ENCODE measurements at places on chromosomes 7 and 10. TPM values are rescaled to one million over a fixed set of nuclear protein-coding genes. Genes with fewer than 3 reads are reported as not detected.

The RNF32 gene
- 0.14 TPM for polyA plus RNA-seq

The CHST15 gene
- polyA plus RNA-seq: 23.1 TPM

The HGF gene
- 0.18 TPM for polyA plus RNA-seq

The CYP2W1 gene
- not detected for polyA plus RNA-seq

The CYP3A7 gene
- not detected for polyA plus RNA-seq

The SLC26A4 gene
- polyA plus RNA-seq: 0.79 TPM

The IDI2 gene
- polyA plus RNA-seq: not detected

The COBL gene
- not detected for polyA plus RNA-seq

The MSS51 gene
- polyA plus RNA-seq: 2.3 TPM

The ACTR3C gene
- 0.33 TPM for polyA plus RNA-seq

DNA sequence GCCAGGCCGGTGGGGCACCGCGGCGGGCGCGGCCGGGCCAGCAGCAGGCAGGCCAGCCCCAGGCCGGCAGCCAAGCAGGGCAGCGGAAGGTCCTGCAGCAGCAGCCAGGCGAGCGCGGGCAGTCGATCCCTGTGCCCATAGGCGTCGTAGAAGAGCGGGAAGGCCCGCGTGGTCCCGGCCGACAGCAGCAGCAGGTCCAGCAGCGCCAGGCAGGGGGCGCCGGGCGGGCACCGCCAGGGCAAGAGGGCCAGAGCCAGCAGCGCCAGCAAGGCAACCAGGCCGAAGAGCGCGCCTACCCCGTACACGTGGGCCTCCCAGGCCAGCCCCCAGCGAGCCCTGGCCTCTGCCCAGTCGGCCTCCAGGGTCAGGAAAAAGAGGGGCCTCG, 8.4 kb upstream of the RBM28 start:
- peaks cover 51% of the 10 kb centered on the region for H3K27me3 ChIP-seq
- no peak overlapping the region for H3K4me3 ChIP-seq
- H3K27ac ChIP-seq: no peak overlapping the region
- no peaks in the 10 kb centered on the region for H3K36me3 ChIP-seq

DNA sequence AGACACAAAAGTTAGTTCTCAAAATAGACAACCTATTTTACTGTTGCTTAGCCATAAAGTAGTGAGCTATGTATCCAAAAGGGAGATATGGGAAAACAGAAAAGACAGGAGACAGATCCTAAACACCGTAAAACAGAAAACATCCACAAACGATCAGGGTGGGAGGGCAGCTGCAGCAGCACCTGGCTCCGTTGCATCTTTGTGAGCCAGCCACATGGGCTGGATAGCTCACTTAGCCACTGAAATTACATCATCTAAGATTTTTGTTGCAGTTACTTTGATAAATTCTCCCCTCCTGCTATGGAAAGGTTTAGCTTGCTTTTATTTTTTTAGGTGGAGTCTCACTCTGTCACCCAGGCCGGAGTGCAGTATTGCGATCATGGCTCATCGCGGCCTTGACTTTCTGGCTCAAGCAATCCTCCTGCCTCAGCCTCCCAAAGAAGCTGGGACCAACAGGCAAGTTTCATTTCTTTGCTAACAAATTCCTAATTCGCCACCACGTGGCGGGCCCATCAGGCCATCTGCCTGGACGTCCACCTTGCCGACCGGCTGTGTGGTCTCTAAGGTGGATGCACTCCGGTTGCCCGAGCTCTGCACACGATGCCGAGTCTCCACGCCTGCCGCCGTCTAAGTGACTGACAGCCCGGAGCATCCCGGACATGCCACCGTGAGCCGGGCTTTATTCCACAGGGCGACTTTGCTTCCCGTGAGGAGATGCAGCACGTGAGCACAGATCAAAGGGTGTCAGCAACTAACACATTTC, 159.8 kb downstream of the DIP2C start:
- no peak overlapping the region for H3K4me3 ChIP-seq
- no peaks in the 10 kb centered on the region for H3K4me1 ChIP-seq
- DNase-seq: no peak
- H3K27me3 ChIP-seq: no peaks in the 10 kb centered on the region

DNA sequence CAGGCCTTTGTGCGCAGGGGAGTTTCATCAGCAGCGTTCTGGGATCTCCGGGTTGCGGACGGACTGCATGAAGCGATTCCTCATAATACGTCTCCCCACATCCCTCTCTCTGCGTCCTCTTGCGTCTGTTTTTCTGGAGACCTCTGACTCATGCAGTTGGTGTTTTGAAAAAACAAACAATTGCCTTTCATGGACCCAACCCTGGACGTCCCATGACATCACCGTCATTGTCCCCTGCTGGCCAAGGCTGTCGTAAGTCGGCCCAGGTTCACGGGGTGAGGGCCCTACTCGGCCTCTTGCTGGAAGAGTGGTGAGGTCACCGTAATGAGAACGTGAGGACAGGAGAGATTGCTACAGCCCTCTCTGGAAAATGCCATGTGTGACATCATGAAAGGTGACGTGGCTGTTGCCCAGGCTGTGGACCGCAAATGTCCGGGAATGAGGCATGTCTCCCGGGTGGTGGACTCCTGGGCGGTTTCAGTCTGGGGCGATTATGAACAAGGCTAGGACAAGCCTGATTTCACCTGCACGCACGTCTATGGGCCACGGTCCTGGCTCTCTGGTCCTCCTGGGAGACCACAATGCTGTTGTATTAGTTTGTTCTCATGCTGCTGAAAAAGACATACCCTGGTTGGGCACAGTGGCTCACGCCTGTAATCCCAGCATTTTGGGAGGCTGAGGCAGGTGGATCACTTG, 9.8 kb upstream of the MAFK start:
- peaks cover 9% of the 10 kb centered on the region for H3K4me1 ChIP-seq
- peak; percentile 85 for DNase-seq
- peak overlapping the region; percentile 87 for H3K27ac ChIP-seq
- H3K4me3 ChIP-seq: no peak overlapping the region

- H3K27ac ChIP-seq: no peak overlapping the region
- H3K27me3 ChIP-seq: no peaks in the 10 kb centered on the region
- DNase-seq: no peak
- H3K36me3 ChIP-seq: no peaks in the 10 kb centered on the region
- H3K4me3 ChIP-seq: no peak overlapping the region
Measured at GRCh38 chr7:4202154-4202736, 479.9 kb upstream of the FOXK1 start.

GRCh38 chr10:22611425-22612115, 102.8 kb downstream of the PIP4K2A start:
- peaks cover 6% of the 10 kb centered on the region for H3K36me3 ChIP-seq
- DNase-seq: no peak

GRCh38 chr7:34772296-34772938, 114.4 kb downstream of the NPSR1 start:
- H3K4me1 ChIP-seq: no peaks in the 10 kb centered on the region
- no peak for DNase-seq
- no peak overlapping the region for H3K27ac ChIP-seq
- H3K36me3 ChIP-seq: no peaks in the 10 kb centered on the region

GRCh38 chr7:121953601-121954000, 80.6 kb downstream of the PTPRZ1 start:
- no peak overlapping the region for H3K4me3 ChIP-seq
- H3K27ac ChIP-seq: no peak overlapping the region
- H3K4me1 ChIP-seq: no peaks in the 10 kb centered on the region
- no peak for DNase-seq
- H3K36me3 ChIP-seq: no peaks in the 10 kb centered on the region
- H3K27me3 ChIP-seq: no peaks in the 10 kb centered on the region

DNA sequence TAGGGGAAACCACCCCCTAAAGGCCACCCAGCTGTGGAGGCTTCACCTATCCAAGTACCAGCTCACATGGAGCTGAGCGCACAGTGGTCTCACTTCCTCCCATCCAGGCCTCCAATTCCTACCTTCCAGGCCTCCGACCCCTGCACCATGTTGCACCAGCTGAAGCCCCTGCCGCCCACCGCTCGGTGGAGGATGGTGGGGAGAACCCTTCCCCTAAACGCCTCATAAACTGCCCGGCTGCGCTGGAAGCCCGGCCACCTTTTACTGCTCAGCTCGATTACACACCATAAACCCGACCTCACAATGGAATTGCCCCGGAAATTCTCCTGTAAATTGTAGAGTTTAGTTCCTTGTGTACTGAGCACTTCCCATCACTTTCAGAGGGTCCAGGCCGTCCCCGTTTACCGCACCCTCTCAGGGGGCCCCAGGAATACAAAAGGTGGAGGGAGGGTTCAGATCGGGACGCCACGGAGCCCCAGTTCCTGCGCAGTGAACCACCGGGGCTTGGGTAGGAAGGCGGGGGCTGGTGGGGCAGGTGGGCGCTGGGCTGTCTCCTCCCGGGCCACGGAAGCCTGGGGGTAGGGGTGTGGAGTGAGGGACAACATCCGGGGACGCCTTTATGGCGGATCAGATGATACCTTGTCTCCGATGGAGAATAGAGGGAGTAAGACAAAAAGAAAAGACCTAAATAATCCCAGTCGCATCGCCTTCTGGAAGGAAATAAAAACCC, 1.4 kb upstream of the HOXA7 start:
- H3K4me1 ChIP-seq: peaks cover 69% of the 10 kb centered on the region
- H3K27ac ChIP-seq: peak overlapping the region; percentile 69
- no peak for DNase-seq
- no peaks in the 10 kb centered on the region for H3K36me3 ChIP-seq

DNA sequence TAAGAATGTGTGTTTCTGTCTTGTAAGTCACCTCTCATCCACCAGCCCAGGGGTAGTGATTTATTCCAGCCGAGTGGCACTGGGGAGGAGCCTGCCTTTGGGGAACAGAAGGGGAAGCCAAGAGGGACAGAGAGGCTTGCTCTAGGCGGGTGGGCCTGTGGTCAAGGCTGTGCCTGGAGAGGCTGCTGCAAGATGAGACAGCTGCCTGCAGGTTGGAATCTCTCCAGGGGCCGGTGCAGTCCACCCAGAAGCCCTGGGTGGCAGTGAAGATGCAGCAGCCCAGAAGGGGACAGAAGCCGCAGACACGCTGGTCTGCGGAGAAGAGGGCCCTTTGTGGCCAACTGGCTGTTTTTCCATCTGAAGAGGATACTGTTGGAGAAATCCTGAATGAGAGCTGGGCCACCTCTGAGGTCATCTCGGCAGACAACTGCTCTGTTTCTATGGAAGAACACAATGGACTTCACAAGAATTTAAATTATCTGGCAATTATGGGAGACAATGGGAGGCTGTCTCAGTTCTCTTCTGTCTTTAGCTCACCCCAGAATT, 175.7 kb downstream of the GFRA1 start:
- no peak overlapping the region for H3K4me3 ChIP-seq
- H3K4me1 ChIP-seq: no peaks in the 10 kb centered on the region
- H3K36me3 ChIP-seq: no peaks in the 10 kb centered on the region
- no peak for DNase-seq
- H3K27ac ChIP-seq: no peak overlapping the region
- no peaks in the 10 kb centered on the region for H3K27me3 ChIP-seq

- DNase-seq: no peak
- H3K27me3 ChIP-seq: peaks cover 3% of the 10 kb centered on the region
- no peaks in the 10 kb centered on the region for H3K36me3 ChIP-seq
- no peak overlapping the region for H3K27ac ChIP-seq
- H3K4me3 ChIP-seq: no peak overlapping the region
- peaks cover 11% of the 10 kb centered on the region for H3K4me1 ChIP-seq
Measured at GRCh38 chr10:36636879-36637278, 488.5 kb upstream of the ANKRD30A start.

GRCh38 chr7:150417863-150418262, 32.6 kb upstream of the GIMAP8 start:
- no peaks in the 10 kb centered on the region for H3K36me3 ChIP-seq
- no peak for DNase-seq
- H3K27ac ChIP-seq: no peak overlapping the region
- H3K27me3 ChIP-seq: no peaks in the 10 kb centered on the region
- H3K4me3 ChIP-seq: no peak overlapping the region
- no peaks in the 10 kb centered on the region for H3K4me1 ChIP-seq

- H3K36me3 ChIP-seq: peaks cover 9% of the 10 kb centered on the region
- peak; percentile 96 for DNase-seq
- peaks cover 3% of the 10 kb centered on the region for H3K27me3 ChIP-seq
Measured at GRCh38 chr10:102420714-102421506, at the start of gene FBXL15. Gene FBXL15 (plus strand): TSS chr10:102420836. CDS start chr10:102421130, 294 bp downstream.

DNA sequence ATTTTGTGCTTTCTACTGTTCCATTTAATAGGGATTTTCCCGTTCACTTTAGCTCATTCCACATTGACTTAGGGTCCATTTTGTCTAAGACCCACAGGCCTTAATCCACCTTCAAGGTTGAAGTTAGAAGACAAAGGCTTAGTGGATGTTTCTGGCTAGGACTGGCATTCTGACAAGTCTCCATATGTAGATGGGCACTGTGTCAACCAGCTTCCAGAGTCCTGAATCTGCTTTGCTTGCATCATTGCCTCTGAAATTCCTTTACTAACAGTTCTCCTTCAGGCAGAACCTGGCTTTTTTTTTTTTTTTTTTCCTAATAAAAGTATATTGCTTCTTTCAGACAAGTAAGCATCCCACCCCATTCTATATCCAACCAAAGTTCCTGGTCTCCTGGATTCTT, 69.6 kb upstream of the PDCD4 start:
- H3K36me3 ChIP-seq: no peaks in the 10 kb centered on the region
- peaks cover 3% of the 10 kb centered on the region for H3K4me1 ChIP-seq
- no peak overlapping the region for H3K4me3 ChIP-seq
- no peak overlapping the region for H3K27ac ChIP-seq
- H3K27me3 ChIP-seq: peaks cover 3% of the 10 kb centered on the region

- no peak overlapping the region for H3K4me3 ChIP-seq
- H3K27ac ChIP-seq: no peak overlapping the region
- no peaks in the 10 kb centered on the region for H3K36me3 ChIP-seq
- H3K4me1 ChIP-seq: no peaks in the 10 kb centered on the region
- peak; percentile 48 for DNase-seq
Measured at GRCh38 chr10:60203993-60204618, 185.6 kb downstream of the ANK3 start.

DNA sequence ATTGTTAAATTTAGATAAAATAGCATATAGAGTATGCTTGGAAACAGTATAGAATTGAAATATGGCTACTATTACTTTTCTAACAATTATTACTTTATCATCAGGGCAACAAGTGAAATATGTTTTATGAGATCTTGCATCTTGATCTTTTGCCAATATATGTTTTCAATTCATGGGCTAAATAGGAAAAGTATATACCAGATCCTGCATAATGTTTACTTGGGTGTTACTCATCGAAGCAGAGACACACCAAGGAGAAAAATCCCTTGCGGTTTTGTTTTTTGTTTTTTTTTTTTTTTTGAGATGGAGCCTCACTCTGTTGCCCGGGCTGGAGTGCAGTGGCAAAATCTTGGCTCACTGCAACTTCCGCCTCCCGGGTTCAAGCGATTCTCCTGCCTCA, 541.4 kb downstream of the SUGCT start:
- H3K36me3 ChIP-seq: no peaks in the 10 kb centered on the region
- H3K27ac ChIP-seq: no peak overlapping the region
- H3K4me1 ChIP-seq: peaks cover 5% of the 10 kb centered on the region
- no peaks in the 10 kb centered on the region for H3K27me3 ChIP-seq
